ENCODE measurements at places on chromosomes 5 and 9.

DNA sequence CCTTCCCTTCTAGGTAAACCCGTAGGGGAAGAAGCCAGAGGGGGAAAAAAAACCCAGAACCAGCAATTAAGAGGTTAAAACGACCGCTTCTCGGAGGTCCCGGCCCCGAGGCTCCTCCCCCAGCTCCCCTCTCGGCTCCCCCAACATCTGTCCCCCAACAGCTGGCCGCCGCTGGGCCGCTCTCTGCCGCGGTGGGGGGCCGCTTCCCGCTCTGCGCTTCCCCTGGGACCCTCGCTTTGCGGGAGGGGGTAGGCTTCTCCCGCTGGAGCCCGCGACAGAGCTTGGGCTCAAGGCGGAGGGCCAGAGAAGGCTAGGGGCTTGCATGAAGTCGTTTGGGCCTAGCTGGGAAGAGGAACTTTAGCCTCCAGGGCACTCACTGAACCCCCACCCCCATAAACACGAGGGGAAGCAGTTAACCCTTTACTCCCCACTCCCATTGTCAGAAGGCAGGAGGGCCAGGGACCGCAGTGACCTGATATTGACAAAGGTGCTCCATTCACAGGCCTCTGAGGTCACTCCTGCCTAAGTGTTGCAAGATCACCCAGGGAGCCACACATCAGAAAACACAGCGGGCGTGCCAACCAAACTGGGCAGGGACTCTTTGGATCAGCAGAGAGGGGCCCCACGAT, 7.5 kb downstream of the LHX6 start:
- DNase-seq = no peak

DNA sequence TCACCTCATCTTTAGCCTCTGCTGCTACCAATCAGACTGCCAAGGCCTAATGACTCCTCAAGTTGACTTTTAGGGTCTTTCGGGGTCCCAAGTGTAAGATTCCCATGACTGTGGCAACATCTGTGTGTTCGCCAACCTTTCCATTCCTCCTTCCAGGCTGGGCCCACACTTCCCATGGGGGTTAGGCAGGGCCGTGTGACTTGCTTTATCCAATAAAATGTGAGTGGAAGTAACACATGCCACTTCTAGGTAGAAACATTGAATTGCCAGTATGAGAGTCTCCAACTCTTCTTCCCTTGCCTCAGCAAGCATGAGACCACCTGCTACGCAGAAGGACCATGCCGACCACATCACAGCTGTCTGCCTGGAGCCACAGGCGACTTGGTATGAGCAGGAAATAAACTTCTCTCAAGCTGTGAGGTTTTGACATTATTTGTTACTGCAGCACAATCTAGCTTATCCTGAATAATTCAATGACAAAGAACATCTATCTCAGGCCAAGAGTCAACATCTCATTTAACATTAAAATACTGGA, 190.4 kb upstream of the IER5L start:
- DNase-seq = no peak

DNA sequence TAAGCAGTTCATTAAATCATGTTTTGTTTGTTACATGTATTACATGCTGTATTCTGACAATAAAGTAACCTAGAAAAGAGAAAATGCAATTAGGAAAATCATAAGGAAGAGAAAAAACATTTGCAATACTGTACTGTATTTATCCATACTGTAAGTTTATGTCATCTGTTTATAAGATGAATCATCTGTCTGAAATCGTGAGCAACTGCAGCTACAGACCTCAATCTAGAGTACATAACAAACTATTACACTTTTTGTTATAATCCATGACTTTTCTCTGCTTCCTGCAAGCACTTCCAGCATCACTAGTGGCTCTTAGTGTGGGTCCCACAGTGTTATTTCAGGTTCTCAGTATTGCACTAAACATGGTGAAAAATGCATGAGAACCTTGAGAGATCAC, 144.4 kb upstream of the NR4A3 start:
- DNase-seq = no peak

GRCh38 chr9:129341987-129342348, 163.9 kb upstream of the IER5L start:
- DNase-seq = no peak

- DNase-seq = no peak
Observed at GRCh38 chr5:115475788-115476187, 68.8 kb downstream of the FEM1C start.

GRCh38 chr9:90841213-90841612, 39.6 kb downstream of the SYK start:
- no peak for DNase-seq

- no peak for DNase-seq
Observed at GRCh38 chr9:126386088-126386487, 59.5 kb downstream of the MVB12B start.

- DNase-seq = no peak
Observed at GRCh38 chr5:165477546-165477945, 1972.1 kb downstream of the MAT2B start.

GRCh38 chr5:181152406-181152805, 5.0 kb downstream of the OR2V2 start:
- no peak for DNase-seq

DNA sequence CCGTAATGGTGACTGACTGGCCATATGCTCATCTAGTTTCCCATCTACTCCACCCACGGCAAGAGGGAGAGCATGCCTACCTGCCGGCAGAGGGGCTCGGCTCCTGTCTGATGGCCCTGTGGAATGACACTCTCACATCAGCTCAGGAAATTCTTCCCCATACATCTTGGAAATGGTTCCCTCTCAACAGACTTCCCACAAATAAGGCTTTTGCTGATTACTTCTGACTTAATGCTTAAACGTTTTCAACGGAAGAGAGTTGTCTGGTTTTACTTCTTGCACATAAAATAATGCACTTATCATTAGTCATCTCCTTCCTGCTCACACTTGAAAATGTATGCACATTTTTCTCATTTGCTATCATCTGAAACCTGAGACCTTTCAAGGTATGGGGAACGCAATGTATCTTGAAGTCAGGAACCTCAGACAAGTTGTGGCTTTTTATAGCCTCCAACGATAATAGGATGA, 129.5 kb downstream of the TTLL11 start:
- no peak for DNase-seq

DNA sequence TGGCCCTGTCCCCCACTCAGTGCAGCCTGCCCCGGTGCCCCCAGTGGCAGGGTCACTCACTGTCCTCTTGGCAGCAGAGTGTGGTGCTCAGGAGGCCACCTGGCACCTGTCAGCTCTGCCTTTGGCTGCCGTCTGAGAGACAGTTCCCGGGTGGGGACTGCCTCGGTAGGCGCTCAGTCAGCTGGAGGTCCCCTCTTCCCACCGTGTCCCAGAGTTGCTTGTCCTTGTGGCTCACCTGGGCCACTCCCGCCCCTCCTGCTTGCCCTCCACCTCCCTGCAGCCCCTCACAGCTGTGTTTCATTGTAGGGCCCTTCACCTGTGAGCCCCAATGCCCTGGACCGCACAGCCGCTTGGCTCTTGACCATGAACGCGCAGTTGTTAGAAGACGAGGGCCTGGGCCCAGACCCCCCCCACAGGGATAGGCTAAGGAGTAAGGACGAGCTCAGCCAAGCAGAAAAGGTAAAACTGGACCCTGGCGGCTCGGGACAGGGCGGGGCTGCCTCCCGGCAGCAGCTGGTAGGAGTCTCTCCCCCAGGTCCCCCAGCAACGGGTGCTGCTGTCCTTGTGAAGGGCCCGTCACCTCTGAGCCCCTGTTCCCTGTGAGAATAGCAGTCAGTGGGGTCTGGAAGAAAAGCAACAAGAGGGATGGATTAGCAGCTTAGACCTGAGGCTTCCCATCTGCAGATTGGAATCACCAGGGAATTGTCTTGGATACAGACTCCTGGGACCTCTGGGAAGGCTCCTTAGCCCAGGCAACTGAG, 122.7 kb downstream of the DAB2IP start:
- DNase-seq = no peak

DNA sequence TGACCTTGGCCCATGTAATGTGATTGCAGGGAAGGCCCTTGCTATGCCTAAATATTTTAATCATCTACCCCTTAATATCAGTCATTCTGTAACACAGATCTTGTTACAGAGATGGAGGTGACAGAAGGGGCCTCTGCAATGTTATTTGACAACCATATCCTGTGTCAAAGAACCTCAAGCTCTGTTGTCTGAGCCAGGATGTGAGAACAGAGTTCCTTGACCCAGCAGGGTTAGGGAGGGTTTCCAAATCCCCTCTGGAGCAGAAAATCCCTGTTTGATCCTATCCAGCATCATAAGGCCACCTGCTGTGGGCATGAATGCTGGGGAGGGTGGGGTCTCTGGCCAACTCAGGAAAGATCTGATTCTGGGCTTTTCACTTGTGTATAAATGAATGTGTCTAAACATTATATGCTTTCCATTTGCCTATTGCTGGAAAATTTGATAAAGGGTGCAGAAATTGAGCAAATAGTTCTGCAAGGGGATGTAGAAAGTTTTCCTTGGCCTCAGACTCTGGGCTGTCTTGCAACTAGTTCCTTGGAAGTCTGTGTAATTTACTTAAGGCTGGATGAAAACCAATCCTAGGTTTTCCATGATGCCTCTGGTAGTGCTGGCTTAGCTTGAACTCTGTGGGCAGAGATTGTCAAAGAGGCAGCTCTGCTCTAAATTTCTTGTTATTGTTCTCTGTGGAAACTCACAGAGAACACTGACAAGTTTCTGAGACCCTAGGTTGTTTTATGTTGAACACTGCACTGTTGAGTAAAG, 71.0 kb downstream of the PGM5 start:
- DNase-seq = no peak

DNA sequence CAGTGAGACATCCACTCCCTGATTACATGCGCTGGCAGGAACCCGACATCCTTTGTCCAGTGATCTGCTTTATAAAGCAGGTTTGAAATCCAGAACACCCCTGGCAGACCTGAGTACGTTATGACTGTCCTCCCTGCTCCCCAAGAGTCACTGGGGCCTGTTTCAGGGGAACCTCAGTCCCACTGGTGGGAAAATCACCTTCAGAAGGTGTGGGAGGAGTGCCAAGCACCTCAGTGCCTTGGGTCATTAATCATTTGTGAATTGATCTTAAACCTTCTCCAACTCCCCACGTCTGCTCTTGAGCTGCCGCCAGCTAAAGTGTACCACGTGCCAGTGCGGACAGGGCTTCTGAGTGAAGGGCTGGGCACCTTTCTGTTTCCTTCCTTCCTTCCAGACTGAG, 16.2 kb downstream of the SLC6A3 start:
- DNase-seq = no peak

DNA sequence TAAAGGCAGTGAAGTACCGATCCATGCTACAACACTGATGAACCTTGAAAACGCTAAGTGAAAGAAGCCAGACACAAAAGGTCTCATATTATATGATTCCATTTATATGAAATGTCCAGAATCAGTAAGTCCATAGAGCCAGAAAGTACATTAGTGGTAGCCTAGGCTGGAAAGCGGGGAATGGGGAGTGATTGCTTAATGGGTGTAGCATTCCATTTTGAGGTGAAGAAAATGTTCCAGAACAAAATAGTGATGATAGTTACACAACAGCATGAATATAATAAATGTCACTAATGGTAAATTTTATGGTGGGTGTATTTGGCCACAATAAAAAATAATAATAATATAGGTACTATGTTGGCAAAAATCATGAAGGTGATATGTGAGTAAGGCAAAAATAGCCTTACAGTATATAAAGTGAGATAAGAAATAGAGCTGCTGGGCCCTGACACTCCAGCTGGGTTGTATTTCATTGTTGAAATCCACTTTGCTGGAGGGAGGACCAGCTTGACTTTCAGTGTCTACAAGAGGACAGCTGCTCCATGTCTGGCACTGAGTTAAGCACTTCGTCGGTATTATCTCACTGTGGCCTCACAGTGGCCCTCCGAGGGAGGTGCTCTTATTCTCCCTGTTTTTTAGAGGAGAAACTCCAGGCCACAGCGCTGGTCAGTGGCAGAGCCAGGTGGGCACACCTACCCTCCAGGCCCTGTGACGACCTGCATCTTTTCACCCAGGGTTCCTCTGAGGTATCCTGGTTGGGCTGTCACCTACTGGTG, 22.4 kb upstream of the ANGPTL2 start:
- DNase-seq = peak; percentile 75

DNA sequence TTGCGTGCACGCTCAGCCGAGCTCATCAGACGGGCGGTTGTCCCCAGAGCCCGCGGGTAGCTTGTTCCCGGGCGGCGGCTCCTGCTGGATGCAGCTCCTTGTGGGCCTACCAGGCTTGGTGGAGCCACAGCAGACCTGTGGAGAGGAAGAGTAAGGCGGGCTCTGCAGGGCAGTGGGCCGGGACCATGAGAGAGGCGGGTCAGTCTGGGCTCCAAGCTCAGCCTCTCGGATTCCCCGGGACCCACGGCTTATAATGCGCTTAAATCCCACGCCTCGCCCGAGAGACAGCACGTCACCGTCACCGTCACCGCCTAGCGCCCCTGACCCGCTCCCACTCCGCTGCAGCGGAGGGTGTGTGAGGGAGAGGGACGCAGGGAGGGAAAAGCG, 1.9 kb upstream of the ANKRD18A start:
- DNase-seq = no peak
